ENCODE measurements at places on chromosomes 7 and 10. TPM values are rescaled to one million over a fixed set of nuclear protein-coding genes. Genes with fewer than 3 reads are reported as not detected.

The PNLIPRP1 gene
- not detected for total RNA-seq

The CFAP70 gene
- 0.45 TPM for total RNA-seq

The OPN4 gene
- not detected for total RNA-seq

The C7orf57 gene
- 0.85 TPM for total RNA-seq

The MTG1 gene
- 31.5 TPM for total RNA-seq

The DRGX gene
- not detected for total RNA-seq
